Adrenal gland (tissue), 19 donors: ENCODE measurements at places on chromosomes 12 and 14. TPM values are rescaled to one million over a fixed set of nuclear protein-coding genes. Genes with fewer than 3 reads are reported as not detected.
A peak's percentile ranks its signal among the peaks of the same experiment; 100 is the strongest.

GRCh38 chr14:105376521-105377440 lies 21.6 kb upstream of the TEX22 start:
- DNase-seq: no peak

DNA sequence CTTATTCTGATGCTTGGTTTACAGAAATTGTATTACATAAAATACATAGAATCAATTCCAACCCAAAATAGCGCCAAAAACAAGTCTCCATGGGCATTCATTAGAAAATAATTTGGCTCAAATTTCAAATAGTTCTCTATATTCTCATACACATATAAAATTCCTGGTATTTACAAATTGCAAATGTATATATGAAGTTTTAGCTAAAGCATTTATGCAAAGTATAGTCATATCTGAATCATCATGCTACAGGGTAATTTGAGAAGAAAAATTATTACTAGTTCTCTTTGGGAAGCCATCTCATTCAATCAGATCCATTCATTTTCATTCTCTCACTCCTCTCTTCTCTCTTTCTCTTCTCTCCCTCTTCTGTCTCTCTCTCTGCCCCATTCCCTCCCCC lies 257.8 kb downstream of the DPF3 start:
- no peak for DNase-seq

DNA sequence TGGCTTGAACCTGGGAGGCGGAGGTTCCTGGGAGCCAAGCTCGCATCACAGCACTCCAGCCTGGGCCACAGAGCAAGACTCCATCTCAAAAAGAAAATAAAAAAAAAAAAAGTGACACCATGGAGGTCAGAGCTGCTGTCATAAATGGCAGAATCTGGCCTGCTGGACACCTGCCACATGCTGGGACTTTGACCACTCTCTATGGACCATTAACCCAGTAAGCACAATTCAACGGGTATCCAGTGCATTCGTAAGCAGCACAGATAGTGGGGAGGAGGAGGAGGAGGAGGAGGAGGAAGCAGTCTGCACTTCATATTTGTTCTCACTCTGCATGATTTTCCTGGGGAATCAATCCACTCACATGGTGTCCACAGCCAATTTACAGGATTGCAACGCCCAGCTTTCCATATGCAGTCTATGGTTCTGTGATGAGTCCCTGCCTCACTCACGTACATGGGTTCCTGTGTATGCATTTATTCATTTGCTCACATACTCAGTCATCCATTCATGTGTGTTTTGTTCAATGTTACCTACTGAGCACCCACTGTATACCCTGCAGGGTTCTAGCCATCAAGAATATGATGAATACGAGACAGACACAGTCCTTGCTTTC lies 326.8 kb downstream of the GLT1D1 start:
- no peak for DNase-seq

DNA sequence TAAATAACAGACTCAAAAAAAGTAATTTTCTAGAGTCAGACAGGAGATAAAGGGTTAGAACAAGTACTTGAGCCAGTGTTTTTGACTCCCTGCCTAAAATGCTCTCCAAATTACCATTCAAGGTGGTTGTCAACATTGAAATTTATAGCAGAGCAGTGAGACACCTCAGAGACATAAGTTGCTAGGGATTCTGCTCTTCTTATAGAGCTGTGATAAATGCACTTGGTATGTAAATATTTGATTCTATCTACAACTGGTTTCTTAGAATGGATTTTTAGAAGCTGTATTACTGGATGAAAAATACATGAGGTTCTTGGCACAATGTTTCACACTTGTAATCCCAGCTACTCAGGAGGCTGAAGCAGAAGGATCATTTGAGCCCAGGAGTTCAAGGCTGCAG lies 83.9 kb upstream of the OSBPL8 start:
- no peak for DNase-seq

GRCh38 chr12:1929985-1930802 lies 11.7 kb upstream of the CACNA2D4 start:
- DNase-seq: peak; percentile 28

DNA sequence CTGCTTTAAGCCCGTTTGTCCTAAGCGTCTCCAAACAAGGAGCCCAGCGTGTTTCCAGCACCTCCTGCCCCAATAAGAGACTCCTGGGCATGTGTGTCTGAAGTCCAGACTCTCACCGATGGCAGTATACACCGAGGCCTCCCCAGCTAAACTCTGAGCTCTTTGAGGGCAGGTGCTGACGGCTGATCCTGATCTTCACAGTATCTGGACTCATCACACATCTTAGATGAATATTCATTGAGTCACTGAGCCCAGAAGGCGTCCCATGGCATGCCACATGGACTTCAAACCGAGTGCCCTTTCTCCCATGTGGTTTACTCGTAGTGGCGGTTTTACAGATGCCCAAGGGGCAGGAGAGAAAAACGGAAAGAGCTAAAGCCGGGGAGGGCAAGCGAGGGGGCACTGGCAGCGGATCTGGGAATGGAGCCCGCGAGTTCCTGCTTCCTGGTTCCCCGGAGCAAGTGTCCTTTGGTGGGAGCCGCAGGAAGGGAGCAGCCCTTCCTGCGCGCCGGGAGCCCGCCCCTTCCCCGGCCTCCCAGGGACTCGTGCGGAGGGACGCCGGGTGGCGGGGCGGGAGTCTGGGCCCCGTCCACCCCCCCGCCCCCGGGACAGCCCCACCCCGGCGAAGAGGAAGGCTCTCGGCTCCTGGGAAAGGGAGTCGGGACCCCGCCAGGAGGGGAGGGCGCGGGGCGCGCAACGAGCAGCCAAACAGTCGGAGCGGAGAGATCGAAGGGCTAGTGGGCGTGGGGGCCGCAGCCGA lies 585 bp upstream of the TEAD4 start:
- DNase-seq: no peak

GRCh38 chr14:74695406-74695805 lies 17.5 kb downstream of the AREL1 start:
- no peak for DNase-seq

DNA sequence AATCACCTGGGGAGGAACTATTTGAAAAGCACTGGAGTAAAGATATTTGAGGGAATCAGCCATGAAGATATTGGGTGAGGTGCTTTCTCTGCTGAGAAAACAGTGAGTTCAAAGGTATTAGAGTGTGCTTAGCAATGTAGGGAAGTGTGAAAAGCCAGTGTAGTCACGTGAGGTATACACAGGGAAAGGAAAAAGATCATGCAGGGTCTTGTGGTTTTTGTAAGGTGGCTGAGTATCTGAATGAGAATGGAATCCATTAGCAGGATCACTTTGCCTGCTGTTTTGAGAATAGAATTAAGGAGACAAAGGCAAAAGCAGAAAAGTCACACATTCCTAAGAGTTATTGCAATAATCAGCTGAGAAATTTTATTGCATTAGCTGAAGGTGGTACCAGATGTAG lies 193.0 kb downstream of the PIK3C2G start:
- no peak for DNase-seq

GRCh38 chr12:112096667-112097066 lies 11.9 kb downstream of the NAA25 start:
- no peak for DNase-seq

GRCh38 chr14:60327447-60328331 lies 78.7 kb downstream of the PPM1A start:
- DNase-seq: no peak

- no peak for DNase-seq
Measured at GRCh38 chr12:132469423-132469822, 20.5 kb upstream of the FBRSL1 start.

GRCh38 chr12:23055004-23055403 lies 430.0 kb downstream of the ETNK1 start:
- no peak for DNase-seq

- no peak for DNase-seq
Measured at GRCh38 chr12:53601296-53601847, 24.8 kb downstream of the ATF7 start.

GRCh38 chr12:50397117-50397650 lies 775 bp upstream of the FAM186A start:
- DNase-seq: peak; percentile 38

DNA sequence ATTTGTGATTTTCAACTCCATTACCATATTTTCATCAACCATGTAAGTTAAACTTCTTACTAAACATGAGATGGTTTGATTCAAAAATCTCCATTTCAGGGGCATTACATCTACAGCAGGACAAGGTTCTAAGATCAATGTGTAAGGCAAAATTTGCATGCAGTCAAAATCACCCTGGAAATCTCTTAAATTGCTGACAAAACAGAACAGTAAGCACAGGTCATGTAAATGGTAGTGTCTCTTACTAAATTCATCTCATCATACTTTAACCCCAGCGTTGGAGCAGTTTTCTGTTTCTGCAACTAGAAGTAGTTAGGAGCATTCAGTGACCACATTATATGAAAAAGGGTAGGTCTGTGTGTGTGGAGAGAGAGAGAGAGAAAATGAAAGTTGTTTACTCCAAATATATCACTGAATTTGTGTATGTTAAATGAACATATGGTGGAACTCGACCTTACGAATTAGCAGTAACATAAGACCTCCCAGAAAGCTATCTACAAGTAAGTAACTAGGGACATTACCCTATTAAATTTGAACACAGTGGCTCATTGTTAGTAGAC lies 227.5 kb downstream of the SSPN start:
- no peak for DNase-seq

DNA sequence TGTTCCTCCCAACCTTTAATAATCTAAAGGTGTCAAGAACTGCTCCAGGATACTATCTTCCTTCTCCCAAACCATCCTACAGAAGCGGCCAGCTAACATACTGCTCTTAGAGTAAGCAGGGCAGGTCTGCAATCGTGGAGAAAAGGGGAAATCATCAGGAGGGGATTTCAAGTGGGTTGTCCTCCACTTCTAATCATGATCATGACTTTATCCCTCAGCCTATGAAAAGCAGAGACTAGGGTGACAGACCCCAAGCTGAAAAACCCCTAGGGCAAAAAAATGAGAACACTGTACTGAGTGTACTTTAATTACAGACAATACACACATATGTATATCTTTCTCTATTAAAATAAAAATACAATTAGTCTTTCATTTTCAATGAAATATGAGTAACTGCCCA lies 13.9 kb downstream of the DUSP16 start:
- no peak for DNase-seq

DNA sequence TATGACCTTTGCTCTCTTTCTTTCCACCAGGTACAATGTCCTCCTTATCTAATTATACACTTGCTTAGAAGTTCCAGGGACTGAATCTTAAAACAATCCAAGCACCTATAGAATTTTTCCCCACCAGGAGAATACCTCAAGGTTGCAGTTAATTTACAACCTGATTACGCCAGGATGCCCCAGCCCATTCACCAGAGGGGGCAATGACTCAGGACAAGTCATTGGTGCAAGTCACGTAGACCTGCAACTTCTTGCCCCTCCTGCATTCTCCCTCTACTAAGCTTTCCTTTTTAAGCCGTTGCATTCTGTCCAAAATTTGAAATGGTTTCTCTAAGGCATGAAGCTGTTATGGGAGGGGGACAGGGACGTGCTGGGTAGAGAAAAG lies 111.1 kb upstream of the SCAF11 start:
- DNase-seq: no peak

DNA sequence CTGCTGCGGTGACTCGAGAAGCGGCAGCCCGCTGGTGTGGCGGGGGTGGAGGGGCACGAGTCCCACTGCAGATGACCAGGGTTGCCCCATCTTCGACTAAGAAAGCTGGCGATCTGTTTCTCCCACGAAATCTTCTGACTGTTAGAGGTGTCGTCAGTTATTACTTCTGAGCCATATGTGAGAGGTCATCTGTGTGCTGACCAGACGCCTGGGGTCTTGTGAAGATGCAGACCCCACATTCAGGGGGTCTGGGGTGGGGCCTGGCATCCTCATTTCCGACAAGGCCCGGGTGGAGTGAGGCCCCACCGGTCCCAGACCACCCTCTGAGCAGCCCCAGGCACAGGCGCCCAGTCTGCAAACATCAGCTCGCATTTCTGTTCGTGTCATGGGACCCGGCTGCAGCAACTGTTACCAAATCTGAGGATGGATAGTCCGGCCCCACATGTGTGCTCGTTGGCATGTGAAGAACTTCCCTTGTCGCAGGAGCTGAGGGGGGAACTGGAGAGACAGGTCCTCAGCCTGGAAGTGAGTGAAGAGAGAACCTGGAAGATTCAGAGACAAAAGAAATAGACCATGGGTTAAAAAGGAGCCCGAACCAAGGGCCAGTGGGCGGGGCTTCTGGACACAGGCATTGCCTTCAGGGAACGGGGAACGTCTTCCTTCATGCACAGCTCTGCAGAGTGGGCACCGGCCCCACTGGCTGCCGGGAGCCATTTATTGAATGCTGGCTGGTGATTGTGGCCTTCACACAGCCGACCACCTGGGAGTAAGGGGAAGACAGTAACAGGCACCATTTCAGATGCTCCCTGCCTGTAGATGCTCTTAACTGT lies 135.2 kb downstream of the ADGRD1 start:
- DNase-seq: no peak

GRCh38 chr12:123101526-123101925 lies 49.4 kb downstream of the PITPNM2 start:
- no peak for DNase-seq

DNA sequence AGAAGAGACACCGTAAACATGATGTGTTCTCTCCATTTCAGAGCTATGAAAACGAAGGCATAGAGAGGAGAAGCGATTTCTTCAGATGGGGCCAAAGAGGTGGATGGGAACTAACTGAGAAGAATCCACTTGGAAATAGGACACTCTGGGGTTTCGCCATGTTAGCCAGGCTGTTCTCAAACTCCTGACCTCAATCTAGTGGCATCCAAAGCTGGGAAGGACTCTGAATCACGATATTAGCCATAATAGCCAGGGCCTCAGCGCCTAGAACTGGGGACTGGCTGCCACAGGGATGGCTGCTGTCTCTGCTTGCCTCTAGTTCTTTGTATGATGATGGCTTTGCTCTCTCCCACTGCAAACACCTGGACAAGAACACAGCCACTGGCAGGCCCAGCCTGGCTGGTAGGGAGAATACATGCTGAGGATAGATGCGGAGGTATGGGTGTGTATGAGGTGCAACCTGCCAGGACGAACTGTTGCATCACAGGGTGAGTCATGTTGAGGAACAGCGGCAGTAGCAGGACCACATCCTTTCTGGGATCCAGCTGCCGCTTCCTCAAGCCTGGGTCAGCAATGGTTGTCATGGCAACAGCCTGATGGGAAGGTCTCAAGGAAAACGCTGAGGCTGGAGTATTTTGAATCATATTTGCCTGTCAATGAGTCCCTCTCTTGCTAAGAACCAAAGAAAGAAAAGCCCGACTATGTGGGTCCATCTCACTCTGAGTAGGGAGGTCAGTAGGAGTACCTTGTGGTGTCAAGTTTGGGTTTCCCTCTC lies 31.1 kb downstream of the CCDC177 start:
- peak; percentile 56 for DNase-seq

- no peak for DNase-seq
Measured at GRCh38 chr14:74596741-74597450, 15.1 kb downstream of the LTBP2 start.

HOXC4 gene
- polyA plus RNA-seq: 7.3 TPM

CACNA2D4 gene
- 3.1 TPM for polyA plus RNA-seq

MMP19 gene
- 8.0 TPM for polyA plus RNA-seq

ATF7 gene
- 31.9 TPM for polyA plus RNA-seq

DPF3 gene
- polyA plus RNA-seq: 4.6 TPM

CYP27B1 gene
- 2.5 TPM for polyA plus RNA-seq

CD63 gene
- 2,350 TPM for polyA plus RNA-seq

MYH7 gene
- 0.47 TPM for polyA plus RNA-seq

EID3 gene
- polyA plus RNA-seq: 1.5 TPM
